WTC11 (cell line): ENCODE measurements at places on chromosomes 16 and 17. TPM values are rescaled to one million over a fixed set of nuclear protein-coding genes. Genes with fewer than 3 reads are reported as not detected.

DNA sequence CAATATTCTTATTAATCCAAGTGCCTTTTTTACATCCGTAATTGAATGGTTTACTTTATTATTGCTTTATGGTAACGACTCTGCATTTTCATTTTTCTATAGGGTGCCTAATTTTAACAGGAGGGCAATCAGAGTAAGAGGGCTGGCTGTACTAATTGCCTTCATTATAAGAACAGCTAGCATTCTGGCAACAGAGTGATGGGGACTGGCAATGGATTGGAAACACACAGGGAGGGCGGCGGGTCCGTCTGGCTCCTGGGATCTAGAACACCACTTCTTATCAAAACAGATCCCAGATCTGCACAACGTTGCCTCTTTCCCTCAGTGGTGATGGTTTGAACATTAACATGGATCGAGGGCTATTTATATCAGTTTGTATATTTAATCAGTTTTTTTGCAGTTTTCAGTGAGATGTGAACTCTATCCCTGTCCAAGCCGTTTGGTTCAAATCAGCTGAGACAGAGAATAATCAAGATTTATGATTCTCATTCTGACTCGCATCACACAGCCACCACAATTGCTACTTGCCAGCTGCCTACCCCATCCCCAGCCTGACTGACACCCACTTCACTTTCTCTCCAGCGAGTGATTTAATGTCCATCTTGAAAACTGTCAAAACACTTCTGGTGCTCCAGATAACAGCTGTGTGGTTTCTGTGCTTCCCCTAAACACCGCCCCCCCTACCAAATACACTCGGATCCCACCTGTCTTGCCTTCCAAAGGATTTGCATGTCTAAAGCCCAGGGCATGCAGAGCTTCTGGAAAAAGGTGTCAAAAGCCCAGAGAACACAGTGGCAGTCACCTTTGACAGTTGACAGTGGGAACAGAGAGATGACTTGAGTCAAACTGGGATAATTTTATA, 327.9 kb downstream of the HS3ST4 start:
- no peaks in the 10 kb centered on the region for H3K27me3 ChIP-seq
- no peak overlapping the region for H3K4me3 ChIP-seq
- peaks cover 18% of the 10 kb centered on the region for H3K4me1 ChIP-seq
- DNase-seq: no peak
- no peak overlapping the region for H3K27ac ChIP-seq

DNA sequence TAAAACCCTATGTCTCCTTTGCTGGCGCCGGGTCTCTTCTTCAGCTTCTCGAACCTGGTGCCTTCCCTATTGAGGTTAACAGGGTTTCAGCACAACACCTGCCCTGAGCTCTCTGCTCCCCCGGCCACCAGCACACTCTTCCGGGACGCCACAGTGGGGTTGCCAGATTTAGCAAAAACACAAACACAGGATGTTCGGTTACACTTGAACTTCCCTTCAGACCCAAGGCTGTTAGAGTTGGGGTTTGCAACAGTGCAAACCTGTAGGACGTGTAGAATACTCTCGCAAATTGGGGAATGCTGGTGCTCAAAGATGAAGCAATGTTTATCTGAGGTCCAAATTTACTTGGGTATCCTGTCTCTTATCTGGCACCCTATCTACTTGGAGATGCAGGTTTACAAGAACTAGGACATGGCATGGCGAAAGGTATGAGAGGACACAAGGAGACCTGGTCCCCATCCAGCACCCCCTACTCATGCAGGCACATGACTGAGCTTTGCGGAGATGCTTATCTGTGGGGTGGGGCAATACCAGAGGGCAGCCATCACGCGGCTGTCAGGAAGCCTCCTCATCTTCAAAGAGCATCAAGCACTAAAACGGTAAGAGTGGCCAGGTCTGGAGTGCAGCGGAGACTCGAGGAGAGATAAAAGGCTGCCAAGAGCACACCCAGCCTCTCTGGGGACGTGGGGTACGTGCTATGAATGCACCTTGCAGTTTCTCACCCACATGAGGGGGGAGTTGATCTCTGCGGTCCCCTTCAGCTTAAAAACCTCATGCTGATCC, 52.8 kb downstream of the SDK2 start:
- H3K27ac ChIP-seq: no peak overlapping the region
- peaks cover 32% of the 10 kb centered on the region for H3K4me1 ChIP-seq
- no peaks in the 10 kb centered on the region for H3K36me3 ChIP-seq

GRCh38 chr16:86773354-86773715, 195.0 kb downstream of the FOXL1 start:
- DNase-seq: no peak
- H3K4me1 ChIP-seq: peaks cover 9% of the 10 kb centered on the region
- H3K27ac ChIP-seq: no peak overlapping the region
- no peaks in the 10 kb centered on the region for H3K36me3 ChIP-seq

The ATP2C2 gene
- 2.4 to 4.3 TPM (median 2.8 TPM) in 3 replicates for total RNA-seq

The HBA1 gene
- 2.1 to 3.4 TPM (median 3.1 TPM) in 3 replicates for total RNA-seq

GRCh38 chr16:15970202-15970601, 20.8 kb downstream of the ABCC1 start:
- peak overlapping the region; percentile 99 for H3K27ac ChIP-seq
- H3K4me1 ChIP-seq: peaks cover 66% of the 10 kb centered on the region
- H3K4me3 ChIP-seq: peak overlapping the region; percentile 59
- DNase-seq: peak; percentile 56
- peaks cover 25% of the 10 kb centered on the region for H3K36me3 ChIP-seq
- H3K27me3 ChIP-seq: no peaks in the 10 kb centered on the region

The IL21R gene
- total RNA-seq: 0.27 to 0.70 TPM (median 0.32 TPM) in 3 replicates

The PSMB3 gene
- 266 to 273 TPM (median 266 TPM) in 3 replicates for total RNA-seq

DNA sequence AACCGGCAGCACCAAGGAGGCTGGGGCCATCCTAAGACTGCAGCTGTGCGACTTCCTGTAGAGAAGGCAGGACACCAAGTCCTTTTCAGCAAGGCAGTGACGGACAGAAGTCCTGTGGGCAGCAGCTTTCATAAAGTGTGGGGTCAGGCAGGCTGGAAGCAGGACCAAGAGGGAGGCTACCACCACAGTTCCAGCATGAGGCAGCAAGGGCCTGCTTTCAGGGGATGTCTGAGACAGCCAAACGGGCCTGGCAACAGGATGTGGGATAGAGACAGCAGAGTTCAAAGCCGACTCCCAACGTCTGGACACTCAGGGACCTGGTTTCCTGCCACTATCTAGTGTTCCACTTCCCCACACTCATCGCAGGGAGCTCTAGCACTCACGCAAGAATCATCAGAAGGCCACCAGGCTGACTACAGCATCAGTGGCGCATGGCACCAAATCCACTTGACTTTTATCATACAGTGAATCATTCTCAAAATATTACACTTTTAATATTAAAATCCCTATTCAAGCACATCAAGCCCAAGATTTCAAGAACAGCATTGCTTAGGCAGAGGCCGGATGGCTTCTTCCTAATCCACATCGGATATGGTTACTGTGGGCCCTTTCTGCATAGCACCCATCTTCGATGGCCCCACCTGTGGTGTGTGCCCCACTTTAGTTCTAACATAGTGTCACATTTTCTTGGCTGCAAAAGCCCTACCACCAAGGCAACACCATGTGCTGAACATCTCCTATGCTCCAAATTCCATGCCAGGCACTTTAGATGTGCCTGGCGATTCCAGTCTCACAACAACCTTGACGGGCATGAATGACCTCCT, 5.2 kb downstream of the USP7 start:
- H3K27ac ChIP-seq: peak overlapping the region; percentile 69
- no peak for DNase-seq
- H3K4me1 ChIP-seq: peaks cover 76% of the 10 kb centered on the region
- peak overlapping the region; percentile 15; the same call in 1 of the 2 replicates for H3K4me3 ChIP-seq

DNA sequence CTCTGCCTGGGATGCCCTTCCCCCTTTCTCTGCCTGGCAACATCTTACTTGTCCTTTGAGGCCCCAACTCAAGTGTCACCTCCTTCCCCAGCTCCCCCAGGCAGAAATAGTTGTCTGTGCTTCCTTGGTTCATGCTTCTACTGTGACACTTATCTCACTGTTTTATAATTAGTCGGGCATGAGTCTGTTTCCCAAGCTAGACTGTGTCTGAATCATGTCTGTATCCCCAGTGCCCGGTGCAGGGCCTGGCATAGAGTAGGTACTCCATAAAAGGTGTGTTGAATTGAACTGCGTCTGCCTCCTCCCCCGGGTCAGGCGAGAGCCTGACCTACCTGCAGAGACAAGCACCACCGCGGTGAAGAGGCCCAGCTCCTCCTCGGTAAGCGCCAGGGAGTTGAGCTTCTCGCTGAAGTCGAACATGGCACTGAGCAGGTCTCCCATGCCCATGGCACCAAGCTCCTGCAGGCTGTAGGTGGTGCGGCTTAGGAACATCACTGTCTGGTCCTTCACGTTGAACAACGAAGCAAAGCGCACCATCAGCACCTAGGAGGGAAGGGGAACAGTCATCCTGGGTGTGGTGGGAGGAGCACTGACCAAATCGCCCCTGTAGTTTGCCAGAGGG, 6.7 kb downstream of the NR1D1 start:
- DNase-seq: no peak
- no peak overlapping the region for H3K4me3 ChIP-seq
- H3K27ac ChIP-seq: no peak overlapping the region
- H3K36me3 ChIP-seq: peaks cover 29% of the 10 kb centered on the region
- H3K27me3 ChIP-seq: peaks cover 6% of the 10 kb centered on the region

The SLC2A4 gene
- total RNA-seq: 5.6 to 6.4 TPM (median 6.2 TPM) in 3 replicates

The ELOB gene
- total RNA-seq: 252 to 267 TPM (median 267 TPM) in 3 replicates

- no peak overlapping the region for H3K27ac ChIP-seq
- no peaks in the 10 kb centered on the region for H3K36me3 ChIP-seq
- no peaks in the 10 kb centered on the region for H3K4me1 ChIP-seq
- H3K27me3 ChIP-seq: no peaks in the 10 kb centered on the region
- no peak for DNase-seq
Observed at GRCh38 chr16:16982614-16983013, 488.1 kb downstream of the XYLT1 start.

The AANAT gene
- 0.17 to 0.57 TPM in 2 of 3 replicates, not detected in the other for total RNA-seq

The CCDC154 gene
- total RNA-seq: 0.46 to 1.2 TPM (median 1.1 TPM) in 3 replicates

DNA sequence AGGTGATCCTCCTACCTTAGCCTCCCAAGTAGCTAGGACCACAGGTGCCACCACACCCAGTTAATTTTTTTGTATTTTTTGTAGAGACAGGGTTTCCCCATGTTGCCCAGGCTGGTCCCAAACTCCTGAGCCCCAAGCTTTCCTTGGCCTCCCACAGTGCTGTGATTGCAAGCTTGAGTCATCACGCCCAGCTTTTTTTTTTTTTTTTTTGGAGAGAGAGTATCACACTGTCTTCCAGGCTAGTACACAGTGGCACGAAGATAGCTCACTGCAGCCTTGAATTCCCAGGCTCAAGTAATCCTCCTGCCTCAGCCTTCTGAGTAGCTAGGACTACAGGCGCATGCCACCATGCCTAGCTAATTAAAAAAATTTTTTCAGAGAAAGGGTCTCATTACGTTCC, 27.2 kb downstream of the HEATR9 start:
- no peak for DNase-seq
- no peaks in the 10 kb centered on the region for H3K4me1 ChIP-seq
- no peaks in the 10 kb centered on the region for H3K27me3 ChIP-seq
- H3K36me3 ChIP-seq: peaks cover 77% of the 10 kb centered on the region

DNA sequence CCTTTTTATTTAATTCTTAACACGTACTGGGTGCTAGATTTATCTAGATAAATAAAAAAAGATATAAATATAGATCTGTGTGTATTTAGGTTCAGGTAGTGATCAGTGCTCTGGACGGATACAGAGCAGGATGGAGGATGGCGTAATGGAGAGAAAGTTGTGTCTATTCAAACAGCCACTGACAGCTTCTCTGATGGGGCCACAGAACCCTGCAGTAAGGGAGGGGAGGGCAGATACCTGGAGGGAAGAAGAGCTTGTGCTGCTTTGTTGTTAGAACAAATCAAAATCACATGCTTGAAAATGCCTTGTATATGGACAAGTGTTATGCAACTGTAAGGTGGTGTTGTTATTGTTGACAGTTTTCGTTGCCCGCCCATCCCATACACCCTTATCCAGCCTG, 170.2 kb downstream of the UTP18 start:
- peaks cover 11% of the 10 kb centered on the region for H3K4me1 ChIP-seq
- H3K27ac ChIP-seq: no peak overlapping the region
- DNase-seq: no peak

GRCh38 chr17:14209215-14209614, 27.4 kb downstream of the CDRT15 start:
- H3K36me3 ChIP-seq: peaks cover 40% of the 10 kb centered on the region
- H3K4me1 ChIP-seq: no peaks in the 10 kb centered on the region
- H3K27ac ChIP-seq: no peak overlapping the region
- no peak overlapping the region for H3K4me3 ChIP-seq
- no peaks in the 10 kb centered on the region for H3K27me3 ChIP-seq
- DNase-seq: no peak

The SMIM22 gene
- 1.9 TPM in 1 of 3 replicates, not detected in the others for total RNA-seq

DNA sequence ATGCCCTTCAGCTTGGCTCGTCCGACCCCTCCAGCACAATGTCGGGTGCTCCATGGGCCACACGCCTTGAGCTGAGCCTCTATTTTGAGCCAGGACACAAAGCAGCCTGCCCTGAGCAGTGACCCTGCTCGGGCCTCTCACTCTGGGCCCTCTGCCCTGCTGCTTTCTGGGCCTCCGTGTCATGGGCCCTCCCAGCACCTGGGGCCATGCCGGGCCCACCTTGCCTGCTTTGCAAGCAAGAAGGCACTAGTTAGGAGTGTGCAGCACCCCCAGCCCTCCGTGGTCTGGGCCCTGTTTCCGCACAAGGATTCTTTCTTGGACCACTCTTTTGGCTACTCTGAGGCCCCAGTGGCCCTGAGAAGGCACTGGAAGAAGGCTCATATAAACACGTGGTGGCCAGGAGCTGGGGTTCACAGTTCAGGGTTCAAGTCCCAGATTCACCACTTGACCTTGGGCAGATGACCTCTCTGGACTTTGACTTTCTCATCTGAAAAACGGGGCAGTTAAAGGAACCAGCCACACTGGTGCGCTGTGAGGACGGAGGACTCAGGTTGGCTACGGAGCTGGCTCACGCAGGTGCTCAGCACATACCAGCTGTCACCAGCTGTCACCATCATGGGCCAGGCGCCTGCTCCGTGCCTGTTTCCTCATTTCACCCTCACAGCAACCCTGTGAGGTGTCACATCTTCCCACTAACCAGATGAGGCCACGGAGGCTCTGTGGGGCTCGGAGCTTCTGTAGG, 166.0 kb upstream of the GSE1 start:
- H3K4me1 ChIP-seq: peaks cover 13% of the 10 kb centered on the region
- no peaks in the 10 kb centered on the region for H3K36me3 ChIP-seq
- no peaks in the 10 kb centered on the region for H3K27me3 ChIP-seq
- no peak for DNase-seq
- no peak overlapping the region for H3K27ac ChIP-seq

- no peak overlapping the region for H3K27ac ChIP-seq
- DNase-seq: peak; percentile 57
- H3K4me1 ChIP-seq: peaks cover 20% of the 10 kb centered on the region
- H3K36me3 ChIP-seq: no peaks in the 10 kb centered on the region
- H3K27me3 ChIP-seq: peaks cover 88% of the 10 kb centered on the region
- H3K4me3 ChIP-seq: peak overlapping the region; percentile 86
Observed at GRCh38 chr17:15263206-15263579, 1.9 kb downstream of the PMP22 start.

GRCh38 chr17:78803186-78803845, 21.2 kb upstream of the CYTH1 start:
- peaks cover 77% of the 10 kb centered on the region for H3K36me3 ChIP-seq
- no peaks in the 10 kb centered on the region for H3K27me3 ChIP-seq
- H3K4me1 ChIP-seq: no peaks in the 10 kb centered on the region
- no peak for DNase-seq

The CLDN7 gene
- 131 to 136 TPM (median 136 TPM) in 3 replicates for total RNA-seq

The CTU2 gene
- 42.1 to 52.4 TPM (median 43.7 TPM) in 3 replicates for total RNA-seq

The KCNH6 gene
- 2.1 to 2.4 TPM (median 2.3 TPM) in 3 replicates for total RNA-seq
